ENCODE measurements at places on chromosomes 7 and 10.

- no peak for DNase-seq
Observed at GRCh38 chr7:74306004-74306729, 17.0 kb downstream of the CLIP2 start.

GRCh38 chr10:12348870-12349628 lies at the start of gene CAMK1D:
Gene CAMK1D, plus strand, starts transcription at chr10:12349547.
- DNase-seq = peak; percentile 76

DNA sequence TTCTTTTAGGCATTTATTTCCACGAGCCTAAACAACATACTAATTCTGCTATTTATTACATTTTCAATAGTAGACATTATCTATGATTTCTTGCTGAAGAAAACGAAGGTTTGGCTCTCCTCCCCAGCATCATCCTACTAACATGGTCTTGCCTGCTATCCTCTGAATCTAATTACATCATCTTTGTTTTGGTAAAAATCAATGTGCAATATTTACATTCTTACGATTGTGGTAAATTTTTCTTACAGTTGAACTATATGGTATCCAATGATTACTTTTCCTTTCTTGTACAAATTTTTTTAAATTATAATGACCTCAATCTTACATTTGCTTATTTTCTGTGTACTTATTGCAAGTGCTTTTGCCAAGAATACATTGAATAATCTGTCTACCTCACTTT lies 7.0 kb upstream of the CALD1 start:
- DNase-seq = no peak

- no peak for DNase-seq
Observed at GRCh38 chr10:126671402-126671975, 996 bp upstream of the C10orf90 start.

GRCh38 chr7:106493041-106493731 lies 167.8 kb downstream of the CCDC71L start:
- no peak for DNase-seq

GRCh38 chr7:118759921-118760320 lies 535.4 kb downstream of the ANKRD7 start:
- DNase-seq = no peak

- DNase-seq = no peak
Observed at GRCh38 chr7:91468256-91468655, 204.0 kb downstream of the FZD1 start.

DNA sequence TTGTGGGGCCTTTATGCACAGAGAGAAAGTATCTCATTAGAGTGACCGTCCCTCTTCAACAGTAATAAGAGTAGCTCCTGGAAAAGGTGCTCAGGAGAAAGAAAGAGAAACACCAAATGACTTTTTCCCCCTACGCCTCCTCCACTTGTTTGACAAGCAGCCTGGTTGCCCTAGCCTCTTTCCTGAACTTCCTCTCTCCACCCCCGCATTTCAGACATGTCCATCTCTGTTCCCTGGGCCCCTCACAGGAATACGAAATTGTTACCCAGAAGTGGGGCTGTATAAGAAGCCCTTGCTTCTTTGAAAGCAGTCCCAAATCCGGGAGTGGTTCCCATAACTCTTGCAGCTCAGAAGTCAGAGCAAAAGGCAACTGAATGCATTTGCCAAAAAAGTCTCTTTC lies 119.6 kb upstream of the ADO start:
- peak; percentile 33 for DNase-seq

DNA sequence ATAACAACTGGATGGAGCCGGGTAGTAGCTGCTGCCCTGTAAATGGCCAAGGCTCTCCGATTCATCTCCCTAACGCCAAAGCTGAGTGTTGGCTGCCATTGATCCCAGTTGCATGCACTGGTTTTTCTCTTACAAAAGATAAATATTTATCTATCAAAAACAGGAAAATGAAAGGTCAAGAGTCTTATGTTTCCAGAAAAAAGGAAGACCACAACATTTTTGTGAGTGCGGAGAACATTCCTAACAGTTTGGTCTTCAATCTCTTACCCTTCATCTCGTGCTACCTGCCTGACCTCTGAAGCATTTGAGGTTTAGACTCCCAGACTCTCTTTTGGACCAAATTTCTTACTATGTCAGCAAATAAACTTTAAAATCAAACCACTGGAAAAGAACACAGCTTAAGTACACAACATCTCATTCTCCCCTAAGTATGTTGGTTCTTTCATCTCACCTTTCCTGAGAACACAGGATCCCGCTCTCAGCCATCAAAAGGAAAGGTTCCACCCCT lies 61.6 kb downstream of the SORBS1 start:
- no peak for DNase-seq

DNA sequence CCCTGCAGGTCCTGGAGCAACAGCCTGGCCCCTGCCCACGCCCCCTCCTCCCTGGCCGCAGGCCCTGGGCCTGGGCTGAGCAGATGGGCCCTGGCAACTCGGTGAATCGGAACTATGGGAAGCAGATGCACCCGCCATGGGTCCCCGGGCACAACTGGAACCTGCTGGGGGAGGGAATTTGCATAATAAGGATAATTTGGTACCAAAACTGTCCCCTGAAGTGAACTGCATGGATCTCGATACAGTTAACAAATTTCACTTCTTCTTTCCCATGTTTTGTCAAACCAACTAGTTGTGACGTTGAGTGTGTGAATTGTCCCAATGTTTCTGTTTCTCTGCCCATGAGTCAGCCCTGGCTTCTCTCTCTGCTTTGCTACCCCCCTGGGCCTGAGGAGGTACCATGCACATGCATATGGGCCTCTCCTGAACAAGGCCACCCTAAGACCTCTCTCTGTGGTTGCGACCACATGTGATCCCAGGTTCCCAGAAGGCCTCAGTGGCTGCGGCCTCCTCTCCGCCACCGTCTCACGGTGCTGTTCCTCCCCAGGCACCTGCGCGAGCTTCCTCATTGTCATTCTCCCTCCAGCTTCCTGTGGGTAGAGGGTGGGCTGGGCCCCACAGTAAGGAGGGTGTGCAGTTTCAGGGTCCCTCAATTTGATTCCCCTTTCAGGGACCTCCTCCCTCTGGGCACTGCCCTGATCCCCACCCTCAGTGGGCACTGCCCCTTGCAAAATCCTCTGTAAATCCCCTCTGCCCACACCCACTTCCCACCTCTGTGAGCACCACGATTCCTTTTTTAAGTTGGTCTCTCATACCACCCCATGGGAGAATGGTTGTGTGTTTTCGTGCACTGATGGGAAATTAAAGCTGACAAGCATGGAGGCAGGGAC lies 40.0 kb downstream of the FIGNL1 start:
- DNase-seq = peak; percentile 88

GRCh38 chr10:121305066-121305465 lies 293.2 kb downstream of the FGFR2 start:
- no peak for DNase-seq

- no peak for DNase-seq
Observed at GRCh38 chr10:8361510-8361844, 307.0 kb downstream of the GATA3 start.

DNA sequence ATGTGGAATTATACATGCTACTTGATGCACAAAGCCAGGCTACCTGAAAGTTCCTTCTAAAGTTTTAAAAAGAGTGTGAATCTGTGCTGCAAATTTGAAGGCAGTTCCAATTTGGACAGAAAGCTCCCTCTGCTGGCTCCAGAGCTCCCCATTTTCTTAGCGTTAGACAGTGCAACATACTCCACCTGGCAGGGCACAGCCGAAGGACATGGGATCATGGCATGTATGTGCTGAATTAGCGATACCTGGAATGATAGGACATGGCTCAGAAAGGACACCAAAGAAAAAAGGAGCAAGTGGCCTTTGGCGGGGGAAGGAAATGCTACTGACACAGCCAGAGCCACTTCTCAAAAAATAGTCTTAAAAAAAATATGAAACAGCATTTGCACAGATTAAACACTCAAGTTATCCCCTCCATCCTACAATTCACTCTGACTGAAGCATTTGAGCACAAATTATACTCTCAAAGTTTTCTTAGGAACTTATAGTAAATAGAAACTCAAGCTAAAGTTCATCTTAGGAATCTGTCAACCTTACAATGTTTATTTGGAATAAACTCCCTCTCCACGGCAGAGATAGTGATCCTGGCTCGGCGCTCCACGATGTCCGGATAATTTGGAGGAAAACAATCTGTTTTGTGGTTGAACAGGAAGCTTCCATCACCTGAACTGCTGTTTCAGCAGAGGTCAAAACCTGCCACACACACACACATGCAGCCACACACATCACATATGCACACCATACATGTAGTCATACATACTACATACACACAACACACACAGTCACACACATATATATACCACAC lies 80.0 kb downstream of the C7orf25 start:
- DNase-seq = no peak

DNA sequence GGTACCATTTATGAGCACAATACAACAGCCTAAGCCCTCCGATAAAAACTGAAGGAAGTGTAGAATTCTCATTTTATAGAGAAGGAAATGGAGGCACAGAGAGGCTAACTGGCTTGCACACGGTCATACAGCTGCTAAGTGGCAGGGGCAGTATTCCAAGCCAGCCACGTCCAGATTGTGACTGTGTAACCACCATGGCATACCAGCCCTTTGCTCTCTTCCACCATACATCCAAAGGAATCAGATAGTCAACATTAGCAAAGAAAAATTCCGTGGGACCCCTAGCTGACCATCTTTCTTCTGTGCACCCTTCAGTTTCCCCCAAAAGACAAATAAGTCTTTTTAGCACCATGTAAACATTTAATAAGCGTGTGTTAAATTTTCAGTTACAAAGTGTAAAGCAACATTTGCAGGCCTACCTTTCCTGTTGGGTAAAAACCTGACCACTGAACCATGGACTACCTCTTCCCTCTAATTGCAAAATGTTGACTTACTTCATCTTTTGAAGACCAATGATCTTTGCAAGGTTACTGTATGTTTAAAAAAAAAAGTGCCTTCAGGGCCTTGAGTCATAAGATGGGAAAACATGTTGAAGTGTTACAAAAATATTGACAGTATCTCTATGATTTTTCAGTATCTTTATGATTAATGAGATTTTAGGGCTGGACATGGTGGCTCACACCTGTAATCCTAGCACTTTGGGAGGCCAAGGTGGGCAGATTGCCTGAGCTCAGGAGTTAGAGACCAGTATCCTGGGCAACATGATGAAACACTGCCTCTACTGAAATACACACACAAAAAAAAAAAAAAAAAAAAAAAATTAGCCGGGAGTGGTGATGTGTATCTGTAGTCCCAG lies 24.3 kb upstream of the PDZD8 start:
- DNase-seq = no peak

GRCh38 chr10:35427543-35427942 lies 91.2 kb downstream of the CCNY start:
- no peak for DNase-seq
